Cortex of kidney (tissue), 1 donor: ENCODE measurements at places on chromosomes 16 and 17.

DNA sequence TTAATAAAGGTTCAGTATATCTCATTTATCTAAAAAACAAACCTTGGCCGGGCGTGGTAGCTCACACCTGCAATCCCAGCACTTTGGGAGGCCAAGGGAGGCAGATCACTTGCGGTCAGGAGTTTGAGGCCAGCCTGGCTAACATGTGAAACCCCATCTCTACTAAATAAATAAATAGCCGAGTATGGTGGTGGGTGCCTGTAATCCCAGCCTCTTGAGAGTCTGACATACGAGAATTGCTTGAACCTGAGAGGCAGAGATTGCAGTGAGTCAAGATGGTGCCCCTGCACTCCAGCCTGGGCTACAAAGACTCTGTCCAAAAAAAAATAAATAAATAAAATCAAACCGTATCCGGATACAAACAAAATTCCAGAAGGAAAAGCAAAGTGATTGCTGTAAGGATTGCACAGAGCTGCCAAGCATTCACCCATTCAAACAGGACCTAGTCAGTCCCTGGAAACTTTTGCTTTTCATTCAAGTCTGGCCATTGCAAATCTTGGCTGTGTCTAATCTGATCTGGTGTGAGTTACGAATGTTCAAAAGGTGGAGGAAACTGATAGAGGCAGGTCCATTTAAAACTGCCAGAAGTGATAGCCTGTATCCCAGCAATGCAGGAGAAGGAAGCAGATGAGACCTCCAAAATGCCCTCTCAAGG is 102.5 kb upstream of the CLEC3A start:
- DNase-seq: no peak

GRCh38 chr16:76162046-76162445 is 115.2 kb upstream of the CNTNAP4 start:
- DNase-seq: no peak

GRCh38 chr16:4675864-4676786 is 17.2 kb upstream of the NUDT16L1 start:
- DNase-seq: no peak

DNA sequence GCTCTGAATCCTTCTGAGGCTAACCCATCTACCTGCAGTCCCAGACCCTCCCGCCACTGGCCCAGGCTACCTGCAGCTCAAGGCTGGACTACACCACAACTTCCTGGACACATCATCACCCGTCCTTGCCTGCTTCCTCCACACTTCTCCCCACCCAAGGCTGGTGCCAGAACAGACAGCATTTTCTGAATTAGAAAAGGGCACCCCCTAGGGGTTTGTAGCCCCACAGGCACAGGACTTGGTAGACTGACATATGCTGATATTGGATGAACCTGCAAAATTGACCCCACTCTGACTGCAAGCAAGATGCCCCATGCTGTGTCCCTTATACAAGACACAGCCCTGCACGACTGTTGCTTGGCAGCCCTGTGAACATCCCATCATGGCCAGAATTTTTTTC is 271.5 kb upstream of the C16orf82 start:
- DNase-seq: no peak

GRCh38 chr17:75525806-75526554 is 483 bp downstream of the LLGL2 start:
- no peak for DNase-seq

DNA sequence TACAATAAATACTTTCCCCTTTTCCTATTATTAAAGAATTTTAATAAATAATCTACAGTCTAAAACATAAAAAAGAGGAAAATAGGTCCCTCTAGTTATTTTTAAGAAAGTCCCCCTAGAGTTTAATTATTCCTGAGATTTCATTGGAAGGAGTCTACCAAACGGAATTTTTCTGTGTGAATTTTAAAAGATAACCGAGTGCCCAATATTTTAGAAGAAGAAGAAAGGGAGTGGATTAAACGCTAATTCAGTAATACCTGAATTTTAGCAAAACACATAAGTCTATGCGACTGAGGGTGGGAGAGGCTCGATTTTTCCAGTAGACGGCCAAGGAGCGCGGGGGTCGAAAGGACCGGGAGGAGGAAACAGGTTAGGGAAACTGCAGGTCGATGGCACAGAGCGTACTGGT is 2.2 kb downstream of the HOXB2 start:
- no peak for DNase-seq

GRCh38 chr17:36468903-36469635 is 17.4 kb upstream of the ZNHIT3 start:
- DNase-seq: no peak

DNA sequence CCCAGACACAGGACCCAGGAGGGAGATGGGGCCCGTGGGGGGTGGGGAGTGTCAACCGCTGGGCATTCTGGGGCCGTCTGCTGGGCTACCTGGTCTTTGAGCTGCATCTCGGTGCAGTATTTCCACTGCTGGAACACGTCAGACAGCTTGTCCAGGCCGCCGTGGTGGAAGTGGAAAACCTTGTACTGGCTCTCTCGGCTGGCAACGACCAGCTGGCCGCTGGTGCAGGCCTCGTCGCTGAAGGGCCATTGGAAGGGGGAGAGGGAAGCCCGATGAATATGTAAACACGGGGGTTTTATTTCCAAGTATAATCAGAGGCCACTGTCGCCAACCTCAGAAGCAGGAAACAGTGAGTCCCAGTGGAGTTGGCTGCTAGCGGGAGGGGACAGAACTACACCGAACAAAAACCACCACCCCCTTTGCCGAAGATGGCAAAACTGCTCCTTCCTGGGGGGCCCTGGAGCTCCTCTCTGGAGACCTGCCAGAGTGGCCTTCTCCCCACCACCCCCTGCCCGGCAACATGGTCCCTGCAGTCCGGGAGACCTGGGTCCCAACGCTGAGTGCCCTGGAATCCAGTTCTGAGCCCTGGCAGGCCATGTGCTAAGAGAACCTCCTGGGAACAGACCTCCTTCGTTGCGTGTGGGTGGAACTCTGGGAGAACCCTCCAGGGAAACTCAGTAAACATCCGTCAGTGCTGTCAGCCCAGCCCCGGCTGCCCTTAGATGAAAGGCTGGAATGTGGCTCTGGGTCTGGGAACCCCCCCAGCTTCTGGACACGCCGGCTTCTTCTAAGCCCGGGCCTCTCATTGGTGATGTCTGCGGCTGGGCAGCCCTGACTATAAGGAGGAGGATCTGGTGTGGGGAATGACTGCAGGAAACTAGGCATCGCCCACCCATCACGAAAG is 84.1 kb downstream of the TBC1D16 start:
- DNase-seq: no peak
